ENCODE measurements at places on chromosomes 1 and 21. TPM values are rescaled to one million over a fixed set of nuclear protein-coding genes. Genes with fewer than 3 reads are reported as not detected.

GRCh38 chr1:57013522-57013921, 47.7 kb upstream of the C8B start:
- DNase-seq = no peak

The MRPS15 gene
- 88.0 TPM for total RNA-seq

GRCh38 chr1:192066202-192066601, 92.1 kb upstream of the RGS18 start:
- DNase-seq = no peak

The ALG6 gene
- total RNA-seq = 6.4 TPM

The CXADR gene
- total RNA-seq = 9.8 TPM

DNA sequence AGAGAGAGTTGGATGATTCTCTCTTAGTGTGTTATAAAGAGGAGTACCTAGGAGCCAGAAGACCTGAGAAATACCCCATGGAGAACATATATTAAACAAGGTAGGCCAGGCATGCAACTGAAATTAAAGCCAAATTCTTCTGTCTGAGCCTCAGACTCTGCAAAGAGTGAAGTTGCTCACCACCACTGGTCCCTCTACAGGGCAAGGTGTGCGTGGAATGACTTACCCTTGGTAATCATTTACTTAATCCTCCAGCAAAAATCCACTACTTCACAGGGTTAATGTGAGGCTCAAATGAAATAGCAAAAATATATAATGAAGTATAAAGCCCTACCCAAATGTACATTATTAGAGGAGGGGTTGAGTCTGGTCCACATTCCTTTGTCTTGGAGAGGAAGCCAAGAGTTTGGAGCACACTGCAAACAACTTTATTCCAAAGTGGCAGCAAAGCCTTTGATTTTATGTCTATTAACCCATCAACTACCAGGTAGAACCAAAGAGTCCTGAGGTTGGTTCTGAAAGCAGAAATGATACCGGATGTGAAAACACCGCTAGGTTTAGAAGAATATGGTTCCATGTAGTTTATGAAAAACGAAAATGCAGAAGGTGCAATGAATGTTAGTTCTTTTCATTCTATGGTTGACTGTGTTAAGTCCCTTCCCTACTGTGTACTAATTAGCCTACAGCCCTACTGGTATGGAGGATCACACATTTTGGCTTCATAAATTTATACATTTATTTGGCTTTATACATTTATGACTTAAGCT, 8.5 kb downstream of the SSR2 start:
- no peak for DNase-seq

GRCh38 chr1:232521660-232522059, 108.3 kb downstream of the SIPA1L2 start:
- DNase-seq = no peak

The SYT2 gene
- total RNA-seq = not detected

The PDIK1L gene
- 4.7 TPM for total RNA-seq

DNA sequence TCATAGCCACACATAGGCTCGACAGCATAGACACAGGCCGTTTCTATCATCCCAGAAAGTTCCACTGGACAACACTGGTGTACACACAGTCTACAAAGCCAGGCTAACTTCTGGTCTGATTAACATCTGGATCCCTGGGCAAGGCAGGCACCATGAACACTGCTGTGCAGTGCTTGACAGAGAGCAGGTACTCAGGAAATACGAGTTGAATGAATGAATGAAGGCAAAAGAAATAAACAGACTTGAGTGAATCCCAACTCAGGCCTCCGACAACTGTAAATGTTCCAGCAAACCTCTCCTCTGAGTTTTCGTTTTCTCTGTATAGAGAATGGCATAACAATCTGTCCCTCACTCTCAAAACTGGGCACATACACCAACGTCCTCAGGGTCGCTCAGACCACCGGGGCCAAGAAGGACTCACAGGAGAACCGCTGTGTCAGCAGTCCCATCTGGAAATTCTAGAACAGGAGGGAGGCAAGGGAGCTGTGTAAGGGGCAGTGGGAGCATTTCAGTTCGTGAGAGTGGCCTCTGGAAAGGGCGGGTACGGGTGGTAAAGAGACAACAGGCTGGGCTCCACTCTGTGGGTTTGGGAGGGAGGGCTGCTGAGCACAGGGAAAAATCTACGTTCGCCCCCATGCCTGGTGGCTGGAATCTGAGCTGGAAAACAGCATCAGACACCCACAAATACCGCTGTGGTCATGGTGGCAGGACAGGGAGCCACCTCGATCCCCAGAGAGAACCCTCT, 15.1 kb upstream of the ECE1 start:
- DNase-seq = no peak

The WNT3A gene
- total RNA-seq = not detected

The HMCN1 gene
- 10.4 TPM for total RNA-seq

The MYBPH gene
- total RNA-seq = not detected

DNA sequence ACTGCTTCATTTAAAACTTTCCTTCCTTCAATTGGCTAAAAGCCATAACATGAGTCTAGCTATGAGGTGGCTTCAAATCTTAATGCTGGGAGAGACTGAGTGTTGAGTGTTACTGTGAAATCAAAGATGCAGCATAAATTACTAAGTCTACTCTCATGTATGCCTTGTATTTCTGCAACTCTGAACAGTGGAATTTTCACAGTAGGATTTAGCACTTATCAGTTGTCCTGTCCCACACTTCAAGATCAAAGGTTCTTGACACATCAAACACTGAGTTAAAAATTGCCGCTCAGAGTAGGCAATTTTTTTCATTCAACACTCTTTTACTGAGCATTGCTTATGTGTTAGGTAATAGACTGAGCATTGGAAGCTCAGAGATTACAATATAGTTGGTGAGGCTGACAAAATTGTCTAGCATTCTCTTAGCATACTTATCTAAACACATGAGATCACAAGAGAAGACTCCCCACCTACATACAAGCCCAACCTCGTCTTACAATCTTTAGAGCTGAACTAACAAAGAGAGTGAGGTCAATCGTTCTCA, 56.4 kb upstream of the ADORA3 start:
- no peak for DNase-seq

- DNase-seq = no peak
Measured at GRCh38 chr1:183845681-183846080, 40.8 kb downstream of the RGL1 start.

The ITSN1 gene
- 59.2 TPM for total RNA-seq

DNA sequence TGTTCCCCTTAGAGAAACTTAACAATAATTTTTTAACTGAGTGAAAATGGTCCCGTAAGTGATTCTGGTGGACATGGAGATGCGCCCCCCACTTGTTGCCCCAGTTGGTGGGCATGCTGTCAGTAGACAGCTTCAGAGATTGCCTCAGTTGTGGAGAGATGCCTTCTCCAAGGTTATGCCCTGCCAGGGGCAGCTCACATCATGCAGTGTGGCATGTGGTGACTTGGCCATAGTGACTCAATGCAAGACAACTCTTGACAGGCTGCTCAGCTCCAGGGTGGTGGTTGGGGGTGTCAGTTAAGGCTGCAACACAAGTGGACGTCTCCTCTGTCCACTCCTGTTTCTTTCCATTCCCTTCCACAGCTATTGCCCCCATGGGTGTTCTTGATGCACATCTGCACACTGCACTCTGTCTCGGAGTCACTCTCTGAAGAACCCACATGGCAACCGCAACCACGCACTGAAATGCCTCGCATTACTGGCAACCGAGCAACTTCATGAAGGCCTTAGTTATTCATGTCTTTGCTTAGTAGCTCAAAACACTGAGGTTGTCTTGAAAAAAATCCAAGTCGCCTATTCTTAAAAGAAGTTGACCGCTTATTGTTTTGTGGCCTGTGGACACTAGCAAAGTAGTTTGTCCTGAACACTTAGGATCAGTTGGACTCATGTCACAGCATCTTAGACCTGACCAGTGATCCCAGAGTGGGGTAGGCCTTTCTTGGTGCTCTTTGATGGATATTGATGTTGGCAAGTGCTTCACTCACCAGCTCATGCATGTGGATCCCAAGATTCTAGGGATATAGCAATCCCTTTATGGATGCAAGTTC, 54.8 kb upstream of the USP1 start:
- no peak for DNase-seq

- no peak for DNase-seq
Measured at GRCh38 chr1:89989799-89990198, 5.1 kb upstream of the ZNF326 start.

DNA sequence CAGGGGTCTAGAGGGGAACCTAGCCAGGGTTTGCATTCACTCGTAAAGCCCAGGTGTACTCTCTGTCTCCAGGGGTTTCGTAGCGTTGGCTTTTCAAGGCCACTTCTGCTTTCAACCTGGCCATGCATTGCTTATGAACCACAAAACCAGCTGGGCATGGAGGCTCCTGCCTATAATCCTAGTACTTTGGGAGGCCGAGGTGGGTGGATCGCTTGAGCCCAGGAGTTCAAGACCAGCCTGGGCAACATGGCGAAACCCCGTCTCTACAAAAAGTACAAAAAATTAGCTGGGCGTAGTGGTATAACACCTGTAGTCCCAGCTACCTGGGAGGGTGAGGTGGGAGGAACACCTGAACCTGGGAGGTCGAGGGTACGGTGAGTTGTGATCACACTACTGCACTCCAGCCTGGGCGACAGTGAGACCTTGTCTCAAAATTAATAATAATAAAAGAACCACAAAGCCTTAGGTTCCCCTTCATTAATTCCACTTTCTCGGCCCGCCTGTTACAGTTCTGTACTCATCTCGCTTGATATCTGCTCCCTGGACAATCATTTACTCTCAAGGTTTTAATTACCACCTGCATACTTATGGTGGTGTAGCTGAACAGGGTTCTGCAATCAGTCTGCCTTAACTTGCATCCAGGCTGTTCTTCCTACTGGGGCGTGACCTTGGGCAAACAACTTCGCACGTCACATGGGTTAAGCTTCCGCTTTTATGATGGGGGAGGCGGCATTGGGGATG, 6.1 kb downstream of the SLC16A4 start:
- no peak for DNase-seq

GRCh38 chr1:7422966-7423365, 348.1 kb upstream of the VAMP3 start:
- peak; percentile 17 for DNase-seq

DNA sequence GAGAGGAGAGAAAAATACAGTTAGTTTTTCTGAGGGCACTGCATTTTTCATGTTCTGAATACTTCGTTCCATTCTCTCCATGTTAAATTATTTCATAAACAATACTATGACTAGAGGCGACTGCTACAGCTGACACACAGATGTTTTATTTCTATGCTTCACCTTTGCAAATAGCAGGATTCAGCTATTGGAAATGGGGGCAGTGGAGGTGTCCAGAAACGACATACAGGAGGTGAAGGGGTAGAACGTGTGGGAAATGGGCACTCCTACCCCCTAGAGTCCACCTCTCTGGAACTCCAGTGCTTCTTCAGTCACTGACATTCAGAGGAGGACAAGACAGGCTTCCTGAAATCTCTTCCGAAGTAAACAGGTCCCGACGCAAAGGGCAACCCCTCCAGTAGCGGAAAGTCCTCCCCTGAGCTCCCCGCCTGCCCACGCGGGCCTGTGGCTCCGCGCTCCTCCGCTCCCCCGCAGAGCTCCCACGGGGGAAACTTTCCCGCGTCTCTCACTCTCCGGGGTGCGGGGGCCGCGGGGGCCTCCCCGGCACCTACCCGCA, 480 bp downstream of the DPYD start:
- DNase-seq = no peak

DNA sequence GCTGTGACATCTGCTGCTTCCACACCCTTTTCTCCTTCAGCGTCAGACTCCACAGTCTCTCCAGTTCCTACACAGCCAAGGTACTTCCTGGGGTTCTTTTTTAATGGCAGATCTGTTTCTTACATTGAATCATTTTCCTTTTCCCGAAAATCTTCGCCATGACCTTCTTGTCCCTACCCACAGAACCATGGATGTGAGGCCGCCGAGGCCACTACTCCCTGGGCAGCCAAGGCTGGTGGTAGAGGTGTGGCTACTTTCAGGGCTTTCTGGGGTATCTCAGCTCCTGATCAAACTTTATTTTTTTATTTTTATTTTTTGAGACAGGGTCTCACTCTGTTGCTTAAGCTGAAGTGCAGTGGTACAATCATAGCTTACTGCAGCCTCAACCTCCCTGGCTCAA, 9.5 kb upstream of the LIN9 start:
- no peak for DNase-seq

The CD2 gene
- 3.5 TPM for total RNA-seq

The CD84 gene
- 7.7 TPM for total RNA-seq

The MECR gene
- 26.2 TPM for total RNA-seq

GRCh38 chr1:210558302-210558701, 229.6 kb downstream of the HHAT start:
- DNase-seq = peak; percentile 77

- no peak for DNase-seq
Measured at GRCh38 chr1:221712776-221713431, 29.0 kb downstream of the DUSP10 start.

The OSCP1 gene
- 5.9 TPM for total RNA-seq
